Hair follicle dermal papilla cell (primary cell): ENCODE measurements at places on chromosomes 16 and 17. TPM values are rescaled to one million over a fixed set of nuclear protein-coding genes. Genes with fewer than 3 reads are reported as not detected.

Gene PSMD3
- total RNA-seq: 105 and 115 TPM in 2 replicates

Gene RPH3AL
- 2.3 and 2.6 TPM in 2 replicates for total RNA-seq

Gene TMEM92
- not detected in 2 replicates for total RNA-seq

Gene CMTM2
- total RNA-seq: not detected in 2 replicates

Gene MPV17L
- total RNA-seq: 1.1 and 1.3 TPM in 2 replicates

Gene SPATA32
- not detected in 2 replicates for total RNA-seq

Gene SYCE1L
- total RNA-seq: 0.32 TPM in 1 of 2 replicates, not detected in the other

Gene PPP1R27
- total RNA-seq: not detected in 2 replicates

Gene SMIM36
- not detected in 2 replicates for total RNA-seq
